Thyroid gland (tissue), 4 donors: ENCODE measurements at places on chromosomes 7 and 10. TPM values are rescaled to one million over a fixed set of nuclear protein-coding genes. Genes with fewer than 3 reads are reported as not detected.
A peak's percentile ranks its signal among the peaks of the same experiment; 100 is the strongest.

DNA sequence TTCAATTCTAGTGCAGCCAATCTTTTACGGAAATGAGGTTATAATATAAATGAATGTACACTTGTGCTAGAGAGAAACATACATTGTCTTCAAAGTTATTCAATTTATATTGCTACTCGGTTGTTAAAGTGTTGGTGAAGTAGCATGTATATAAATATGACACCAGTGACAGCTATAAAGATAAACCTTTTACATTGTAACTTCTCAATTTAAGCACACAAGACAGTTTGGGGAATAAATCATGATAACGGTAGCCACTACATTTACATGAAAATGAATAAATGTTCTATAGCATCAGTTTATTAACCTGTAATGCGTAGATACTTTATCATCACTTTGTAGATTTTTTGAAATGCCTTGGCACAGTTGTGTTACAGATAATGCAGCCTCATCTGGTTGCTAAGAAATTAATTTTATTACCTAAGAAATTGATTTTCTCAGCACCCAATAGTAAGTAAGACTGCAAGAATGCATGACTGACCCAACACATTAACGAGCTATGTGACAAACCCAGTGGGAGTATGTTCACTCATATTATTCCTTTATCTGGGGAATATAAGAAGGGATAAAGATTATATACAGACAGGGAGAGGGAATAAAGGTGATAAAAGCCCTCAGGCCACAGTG lies 283.9 kb upstream of the NPVF start:
- no peak for DNase-seq

DNA sequence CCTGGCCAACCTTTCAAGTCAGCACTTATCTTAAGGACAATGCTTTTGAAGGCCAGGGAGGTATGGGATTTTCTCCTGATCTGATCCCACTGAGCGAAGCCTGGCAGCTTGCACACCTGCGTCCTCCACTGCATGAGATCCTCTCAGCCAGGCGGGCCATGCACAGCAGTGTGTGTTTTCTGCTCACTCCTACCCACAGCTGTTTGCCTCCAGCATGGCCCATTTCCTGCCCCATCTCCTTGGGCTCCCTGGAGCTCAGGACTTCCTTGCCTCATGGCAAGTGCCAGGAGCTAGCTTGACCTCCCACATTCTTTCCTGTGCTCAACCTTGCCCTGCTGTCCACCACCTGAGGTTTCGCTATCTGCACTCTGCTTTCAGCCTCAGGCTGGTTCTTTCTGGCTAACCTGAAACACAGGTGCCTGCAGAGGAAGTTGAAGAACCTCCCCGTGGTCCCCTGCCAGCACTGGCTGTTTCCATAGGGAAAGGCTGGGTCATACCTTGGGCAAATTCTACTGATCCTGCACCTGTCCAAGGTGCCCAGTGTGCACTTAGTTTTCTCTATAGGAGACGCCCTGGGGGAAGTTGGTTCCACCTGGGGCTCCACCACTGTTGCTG lies 43.9 kb upstream of the EEPD1 start:
- no peak for DNase-seq

- peak; percentile 59 for DNase-seq
These were observed 34.8 kb upstream of the TNPO3 start for GRCh38 chr7:129089521-129090212.

DNA sequence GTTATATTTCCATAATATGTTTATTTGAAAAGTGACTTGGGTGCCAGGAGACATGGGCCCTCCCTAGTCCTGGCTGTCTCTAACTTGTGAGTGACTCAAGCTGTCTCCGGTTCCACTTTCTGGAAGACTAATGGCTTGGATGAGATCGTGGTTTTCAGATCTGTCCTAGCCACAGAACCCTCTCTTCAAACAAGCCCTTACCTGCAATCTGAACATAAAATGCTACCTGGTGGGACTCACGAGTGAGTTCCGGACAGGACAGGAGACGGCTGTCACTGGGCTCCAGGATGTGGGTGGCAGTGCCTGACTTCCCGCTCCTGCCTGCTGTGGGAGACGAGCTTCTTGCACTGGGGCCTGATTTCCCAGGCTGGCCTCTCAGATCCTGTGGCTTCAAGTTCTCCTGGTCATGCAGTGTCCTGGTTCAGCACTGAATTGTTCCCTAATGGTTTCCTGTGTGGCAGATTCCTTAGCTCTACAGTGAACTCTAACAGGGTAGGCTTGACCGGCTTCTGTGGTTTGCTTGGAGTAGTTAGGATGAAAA lies 26.0 kb upstream of the PFKFB3 start:
- DNase-seq: no peak

DNA sequence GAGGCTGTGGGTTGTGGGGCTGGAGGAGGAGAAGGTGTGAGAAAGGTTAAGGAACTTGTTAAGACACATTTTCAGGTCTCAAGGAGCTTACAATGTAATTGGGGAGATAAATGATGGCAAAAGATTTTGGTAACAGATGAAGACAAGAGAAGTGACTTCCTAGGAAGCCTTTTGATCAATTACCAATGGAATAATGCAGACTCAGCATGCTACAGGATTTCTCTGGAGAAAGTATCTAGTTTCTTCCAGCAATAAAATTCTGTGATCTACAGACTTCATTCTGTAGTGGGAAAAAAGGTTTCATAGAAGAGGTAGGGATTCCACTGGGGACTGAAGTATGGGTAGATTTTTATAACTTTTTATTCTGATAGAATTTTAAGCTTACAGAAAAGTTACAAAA lies 184.2 kb upstream of the RHOBTB1 start:
- no peak for DNase-seq

GRCh38 chr7:135321556-135321955 lies 87.9 kb downstream of the STRA8 start:
- no peak for DNase-seq

GRCh38 chr7:91527460-91527859 lies 263.2 kb downstream of the FZD1 start:
- DNase-seq: no peak

DNA sequence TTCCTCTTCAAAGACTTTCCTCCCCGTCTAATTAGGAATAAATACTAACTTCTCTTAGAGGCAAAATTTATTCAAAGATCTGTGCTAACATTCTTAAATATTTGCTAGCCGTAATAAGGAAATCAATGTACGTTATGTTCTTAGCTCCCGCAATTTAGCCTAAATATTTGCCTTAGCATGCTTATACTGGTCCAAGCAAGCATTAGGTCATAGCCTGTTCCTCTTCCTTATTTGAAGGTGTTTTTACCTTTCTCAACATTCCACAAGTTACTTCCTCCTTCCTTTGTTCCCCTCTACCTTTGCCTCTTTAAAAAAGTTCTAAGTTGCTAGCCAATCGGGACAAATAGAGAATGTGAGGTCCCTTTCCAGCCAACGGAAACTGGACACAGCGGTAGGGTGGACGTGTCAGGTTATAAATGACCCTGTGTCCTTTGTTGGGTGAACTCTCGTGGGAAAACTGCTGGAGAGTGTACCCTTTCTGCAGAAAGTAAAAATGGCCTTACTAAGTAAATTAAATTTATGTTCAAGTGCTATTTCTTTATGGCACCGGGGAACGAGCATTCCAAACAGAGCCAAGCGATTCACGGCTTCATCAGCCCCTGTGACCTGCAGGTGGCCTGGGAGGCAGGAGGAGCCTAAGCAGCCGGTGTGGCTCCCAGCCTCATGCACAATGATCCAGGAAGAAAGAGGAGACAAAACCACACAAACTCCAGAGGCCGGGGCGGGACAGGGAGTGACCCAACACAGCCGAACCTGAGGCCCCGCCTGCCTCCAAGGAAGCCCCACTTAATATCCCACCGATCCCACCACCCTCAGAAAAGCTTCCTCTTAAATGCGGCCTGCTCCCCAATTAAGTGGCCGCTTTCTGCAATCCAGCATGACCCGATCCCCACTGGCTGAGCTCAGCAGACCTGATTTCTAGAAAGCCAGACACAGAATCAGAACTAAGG lies 67.0 kb downstream of the ZRANB1 start:
- no peak for DNase-seq

GRCh38 chr7:26480156-26480555 lies 188.5 kb downstream of the SNX10 start:
- no peak for DNase-seq

- peak; percentile 58 for DNase-seq
These were observed 28.9 kb downstream of the SKIDA1 start for GRCh38 chr10:21496343-21497176.

Gene ZNF32
- 63.3 TPM for total RNA-seq

Gene AGMO
- total RNA-seq: 1.7 TPM

Gene IFIT1B
- not detected for total RNA-seq

Gene CLRN3
- not detected for total RNA-seq

Gene LRRC18
- not detected for total RNA-seq
